Aorta (tissue), 5 donors: ENCODE measurements at places on chromosomes 11 and 22. TPM values are rescaled to one million over a fixed set of nuclear protein-coding genes. Genes with fewer than 3 reads are reported as not detected.
A peak's percentile ranks its signal among the peaks of the same experiment; 100 is the strongest.

The SELENOO gene
- total RNA-seq = 21.6 TPM

DNA sequence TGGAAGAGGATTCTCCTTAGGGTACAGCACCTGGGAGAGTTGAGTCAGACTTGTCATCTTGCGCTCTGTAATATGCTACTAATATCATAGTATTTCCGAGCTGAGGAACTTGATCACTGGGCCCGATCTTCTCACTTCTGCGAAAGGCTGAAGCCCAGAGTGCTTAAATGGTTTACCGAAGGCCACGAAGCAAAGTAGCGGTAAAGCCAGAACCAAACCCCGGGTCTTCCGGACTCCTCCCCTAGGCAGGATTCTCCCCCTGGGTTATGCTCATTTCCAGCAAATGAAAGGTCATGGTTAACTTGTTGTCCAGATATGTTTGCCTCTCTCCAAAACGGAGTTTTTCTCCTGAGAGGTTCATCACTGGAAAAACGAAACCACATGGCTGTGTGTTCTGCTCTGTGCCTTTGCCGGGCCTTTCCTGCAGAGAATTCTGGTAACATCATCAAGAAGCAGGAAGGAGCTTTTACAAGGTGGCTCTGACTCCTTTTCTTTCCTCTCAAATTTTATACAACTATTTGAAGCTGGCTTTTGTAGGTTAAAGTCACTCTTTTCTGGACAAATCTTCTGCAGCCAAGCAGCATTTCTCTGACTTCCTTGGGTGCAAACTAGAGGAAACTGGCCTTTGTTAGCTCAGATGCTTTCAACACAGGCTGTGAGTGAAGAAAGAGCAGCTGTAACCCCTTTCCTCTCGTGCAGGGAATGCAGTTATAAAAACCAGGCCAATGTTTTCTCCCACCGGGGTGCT lies 35.5 kb downstream of the UBASH3B start:
- H3K36me3 ChIP-seq = no peaks in the 10 kb centered on the region
- H3K27ac ChIP-seq = no peak overlapping the region
- no peak for DNase-seq
- H3K4me1 ChIP-seq = no peaks in the 10 kb centered on the region
- no peaks in the 10 kb centered on the region for H3K27me3 ChIP-seq

The XKR3 gene
- not detected for total RNA-seq

DNA sequence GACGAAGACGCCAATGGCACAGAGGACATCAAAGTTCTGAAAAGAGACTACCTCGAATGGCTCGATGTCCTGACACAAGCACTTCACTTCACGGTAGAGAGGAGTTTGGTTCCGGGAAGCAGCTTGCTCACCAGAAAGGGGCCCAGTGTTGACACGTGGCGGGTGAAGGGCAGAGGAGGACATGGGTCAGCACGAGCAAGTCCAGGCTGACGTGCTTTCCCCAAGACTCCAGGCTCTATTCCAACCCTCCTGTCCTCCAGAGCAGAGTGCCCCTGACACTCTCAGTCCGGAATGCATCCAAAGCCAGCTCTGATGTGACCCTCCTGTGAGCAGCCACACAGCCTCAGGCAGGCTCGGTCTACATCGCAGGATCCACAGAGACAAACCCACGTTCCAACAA lies 77.5 kb upstream of the BID start:
- no peaks in the 10 kb centered on the region for H3K36me3 ChIP-seq
- no peak overlapping the region for H3K27ac ChIP-seq
- no peak overlapping the region for H3K4me3 ChIP-seq
- no peak for DNase-seq
- H3K4me1 ChIP-seq = no peaks in the 10 kb centered on the region

DNA sequence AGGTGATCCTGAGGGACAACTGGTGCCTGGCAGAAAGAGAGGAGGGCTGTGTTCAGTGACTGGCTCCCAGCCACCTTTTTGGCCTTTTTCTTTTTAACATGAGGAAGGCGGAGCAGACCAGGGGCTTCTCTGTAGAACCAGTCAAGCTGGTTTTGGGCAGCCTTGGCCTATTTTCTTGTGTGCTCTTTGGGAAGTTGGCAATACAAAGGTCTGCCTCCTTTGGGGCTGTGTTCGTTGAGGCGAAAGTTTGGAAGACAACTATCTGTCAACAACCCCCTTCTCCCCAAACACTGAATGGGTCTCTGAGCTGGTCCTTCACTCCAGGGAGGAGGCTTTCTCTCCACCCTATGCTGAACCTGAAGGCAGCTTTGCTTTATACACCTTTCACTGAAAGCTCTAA lies 8.5 kb downstream of the MARK2 start:
- peaks cover 4% of the 10 kb centered on the region for H3K36me3 ChIP-seq
- H3K27ac ChIP-seq = no peak overlapping the region

GRCh38 chr11:69201764-69202370 lies 46.1 kb downstream of the SMIM38 start:
- no peaks in the 10 kb centered on the region for H3K27me3 ChIP-seq
- H3K27ac ChIP-seq = no peak overlapping the region
- H3K4me1 ChIP-seq = no peaks in the 10 kb centered on the region

The C11orf42 gene
- total RNA-seq = not detected

DNA sequence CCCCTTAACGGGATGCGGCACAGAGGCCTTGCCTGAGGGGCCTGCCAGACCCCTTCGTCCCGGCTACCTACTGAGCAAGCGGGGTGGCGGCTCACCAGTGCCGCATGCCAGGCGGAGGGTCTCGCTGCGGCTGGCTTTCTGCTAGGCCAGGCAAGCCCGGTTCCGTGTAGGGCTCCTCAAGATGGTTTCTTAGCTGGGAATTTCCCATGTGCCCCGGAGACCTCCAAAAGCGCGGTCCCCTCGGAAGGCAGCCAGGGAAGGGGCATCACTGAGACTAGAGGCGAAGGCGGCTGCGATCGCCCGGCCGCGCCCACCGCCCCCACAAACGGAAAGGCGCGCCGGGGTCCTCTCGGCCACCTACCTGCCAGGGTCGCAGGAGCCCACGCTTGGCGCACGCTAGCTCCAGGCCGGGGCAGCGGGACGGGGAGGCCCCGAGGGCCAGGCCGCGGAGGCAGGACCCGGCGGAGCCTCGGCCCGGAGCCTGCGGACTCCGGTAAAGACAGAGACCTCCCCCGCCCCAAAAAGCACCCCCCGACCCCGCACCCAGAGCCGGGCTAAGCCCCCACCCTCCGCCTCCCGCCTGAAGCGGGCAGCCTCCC lies 23.8 kb downstream of the MICAL3 start:
- no peaks in the 10 kb centered on the region for H3K27me3 ChIP-seq
- H3K4me3 ChIP-seq = peak overlapping the region; percentile 99
- no peaks in the 10 kb centered on the region for H3K4me1 ChIP-seq
- peak overlapping the region; percentile 78 for H3K27ac ChIP-seq
- H3K36me3 ChIP-seq = no peaks in the 10 kb centered on the region
- DNase-seq = peak; percentile 79

The TRPT1 gene
- 24.8 TPM for total RNA-seq

DNA sequence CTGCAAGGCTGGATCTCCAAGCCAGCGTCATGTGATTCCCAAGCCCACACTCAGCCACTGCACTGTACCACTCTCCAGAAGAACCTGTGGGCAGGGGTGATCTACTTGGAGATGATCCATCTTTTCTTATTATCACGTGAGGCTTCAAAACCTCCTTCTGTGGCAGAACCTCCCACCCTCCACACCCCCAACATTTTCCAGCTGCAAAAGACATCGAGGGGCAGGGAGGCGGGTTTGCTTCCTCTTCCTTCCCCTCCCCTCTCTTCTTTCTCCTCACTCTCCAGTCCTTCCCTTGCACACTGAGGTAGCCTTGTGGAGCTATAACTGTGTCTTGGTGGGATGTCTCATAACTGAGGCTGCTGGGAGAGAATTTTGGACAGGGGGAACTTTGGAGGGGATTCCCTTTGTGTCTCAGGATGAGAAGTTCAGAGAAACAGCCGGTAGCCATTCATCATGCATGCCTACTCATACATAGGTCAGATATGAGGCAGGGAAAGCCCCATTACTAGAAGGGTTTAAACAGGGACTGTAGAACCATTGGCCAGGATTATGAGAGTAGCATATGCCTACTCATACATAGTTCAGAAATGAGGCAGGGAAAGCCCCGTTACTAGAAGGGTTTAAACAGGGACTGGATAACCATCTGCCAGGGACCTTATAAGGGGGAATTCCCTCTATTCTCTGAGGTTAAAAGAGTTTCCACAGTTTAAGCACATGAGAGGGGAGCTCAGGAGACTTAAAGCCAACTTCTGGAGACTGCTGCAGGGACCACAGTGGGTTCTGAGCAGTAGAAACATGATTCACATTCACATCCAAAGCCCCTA lies 420.7 kb upstream of the CADM1 start:
- H3K36me3 ChIP-seq = no peaks in the 10 kb centered on the region
- no peaks in the 10 kb centered on the region for H3K4me1 ChIP-seq
- H3K27ac ChIP-seq = no peak overlapping the region
